HepG2 (cell line): ENCODE measurements at places on chromosomes 12 and 14. TPM values are rescaled to one million over a fixed set of nuclear protein-coding genes. Genes with fewer than 3 reads are reported as not detected.

SPX gene
- 0.07 TPM in 1 of 2 replicates, not detected in the other for total RNA-seq

SLC39A9 gene
- total RNA-seq, result 63.8 and 69.5 TPM in 2 replicates

HEBP1 gene
- total RNA-seq, result 7.8 and 19.0 TPM in 2 replicates

SLC8A3 gene
- 0.02 TPM in 1 of 2 replicates, not detected in the other for total RNA-seq

FOXA1 gene
- 58.1 and 58.6 TPM in 2 replicates for total RNA-seq

SMIM41 gene
- total RNA-seq, result not detected in 2 replicates

LTBP2 gene
- total RNA-seq, result 0.18 and 0.20 TPM in 2 replicates

TAS2R46 gene
- total RNA-seq, result 0.22 and 3.5 TPM in 2 replicates

ZFYVE1 gene
- total RNA-seq, result 2.6 and 2.8 TPM in 2 replicates

INHBE gene
- total RNA-seq, result 6.8 and 17.0 TPM in 2 replicates

ARHGAP9 gene
- 0.18 TPM in 1 of 2 replicates, not detected in the other for total RNA-seq

SERPINA12 gene
- not detected in 2 replicates for total RNA-seq

CLEC9A gene
- total RNA-seq, result not detected in 2 replicates

COX8C gene
- total RNA-seq, result not detected in 2 replicates

RFX4 gene
- not detected in 2 replicates for total RNA-seq

CLEC4A gene
- not detected in 2 replicates for total RNA-seq

KCNH3 gene
- 0.07 and 0.13 TPM in 2 replicates for total RNA-seq

TPH2 gene
- not detected in 2 replicates for total RNA-seq

OR6C3 gene
- not detected in 2 replicates for total RNA-seq

ACOT4 gene
- 0.04 TPM in 1 of 2 replicates, not detected in the other for total RNA-seq

MOK gene
- 11.8 and 15.3 TPM in 2 replicates for total RNA-seq

POLR3B gene
- 13.1 and 22.9 TPM in 2 replicates for total RNA-seq
